Omental fat pad (tissue), 4 donors: ENCODE measurements at places on chromosomes 2 and 18.

GRCh38 chr18:74906184-74906583, 302.8 kb downstream of the PTGR3 start:
- DNase-seq, result no peak

DNA sequence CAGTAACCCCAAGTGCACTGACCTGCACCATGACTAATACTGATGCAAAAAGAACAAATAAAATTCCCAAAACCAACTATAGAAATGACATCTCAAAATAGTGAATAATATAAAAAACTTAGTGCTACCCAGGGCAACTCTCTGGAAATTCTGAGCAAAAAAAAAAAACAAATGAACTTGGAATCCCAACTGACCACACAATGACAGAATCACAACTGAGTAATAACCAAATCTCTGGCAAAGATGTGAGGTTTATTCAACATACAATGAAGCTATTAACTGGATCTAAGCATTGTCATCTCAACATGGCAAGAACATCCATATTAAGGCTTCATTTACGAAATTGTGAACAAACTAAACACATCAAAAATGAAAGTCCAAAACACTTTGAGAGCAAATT, 22.7 kb downstream of the EXOC6B start:
- no peak for DNase-seq

DNA sequence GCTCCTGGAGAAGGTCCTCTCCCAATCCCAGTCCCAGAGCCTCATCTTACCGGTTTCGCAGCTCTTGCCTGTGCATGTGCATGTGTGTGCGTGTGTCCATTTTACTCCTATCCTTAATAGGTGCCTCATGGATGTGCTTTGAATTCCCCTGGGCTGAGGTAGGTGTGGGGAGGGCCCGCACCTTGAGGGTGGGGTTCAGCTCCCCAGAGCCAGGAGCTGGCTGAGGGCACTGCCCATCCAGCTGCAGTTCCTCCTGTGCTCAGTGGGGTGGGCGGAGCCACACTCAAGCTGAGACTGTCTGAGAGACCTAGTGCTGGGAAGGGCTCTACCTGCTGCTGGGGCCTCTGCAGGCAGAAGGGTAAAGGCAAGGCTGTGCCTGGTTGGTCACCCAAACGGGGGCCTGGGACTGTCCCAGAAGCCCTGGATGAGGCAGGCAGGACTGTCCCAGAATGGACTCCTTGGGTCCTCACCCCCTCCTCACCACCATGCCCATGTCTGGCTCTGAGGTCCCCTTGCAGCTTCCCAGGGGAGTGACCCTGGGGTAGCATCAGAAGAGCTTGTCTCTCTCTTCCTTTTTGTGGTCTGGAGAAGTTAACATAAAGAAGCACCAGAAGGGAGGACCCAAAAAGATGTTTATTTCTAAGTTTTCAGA, 8.9 kb downstream of the GDF7 start:
- no peak for DNase-seq

DNA sequence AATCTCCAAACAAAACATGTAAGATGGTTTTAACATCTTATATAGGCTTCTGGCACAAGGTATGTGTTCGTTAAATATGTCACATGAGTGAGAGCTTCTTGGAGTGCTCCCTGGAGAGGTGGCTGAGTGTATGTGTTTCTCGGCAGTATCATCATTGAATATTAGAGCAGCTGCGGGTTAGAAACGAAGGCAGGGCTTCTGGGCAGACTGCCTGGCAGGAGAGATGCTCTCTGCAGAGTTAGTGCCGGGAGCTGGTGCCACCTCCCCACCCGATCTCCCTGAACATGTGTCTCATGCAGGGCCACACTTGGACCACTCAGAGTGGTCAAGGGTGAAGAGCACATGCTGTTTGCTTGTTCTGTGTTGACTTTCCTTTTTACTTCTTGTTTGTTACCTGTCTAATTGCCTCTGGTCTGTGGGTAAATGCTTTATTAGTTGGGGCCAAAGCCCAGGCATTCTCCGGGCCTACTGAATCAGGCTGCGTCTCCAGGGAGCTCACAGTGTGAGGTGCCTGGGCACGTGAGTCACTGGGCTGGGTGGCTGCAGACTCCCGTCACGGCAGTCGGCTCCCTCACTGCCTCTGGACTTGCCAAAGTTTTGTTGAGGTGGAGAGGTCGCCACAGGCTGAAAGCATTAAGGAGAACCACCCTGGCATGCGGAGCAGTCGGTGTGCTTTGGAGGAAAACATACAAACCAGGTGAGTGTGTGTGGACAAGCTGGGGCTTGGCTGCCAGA, 246.6 kb downstream of the FHOD3 start:
- no peak for DNase-seq

- DNase-seq, result no peak
These were observed 255.4 kb downstream of the EXOC6B start for GRCh38 chr2:72570413-72570812.

DNA sequence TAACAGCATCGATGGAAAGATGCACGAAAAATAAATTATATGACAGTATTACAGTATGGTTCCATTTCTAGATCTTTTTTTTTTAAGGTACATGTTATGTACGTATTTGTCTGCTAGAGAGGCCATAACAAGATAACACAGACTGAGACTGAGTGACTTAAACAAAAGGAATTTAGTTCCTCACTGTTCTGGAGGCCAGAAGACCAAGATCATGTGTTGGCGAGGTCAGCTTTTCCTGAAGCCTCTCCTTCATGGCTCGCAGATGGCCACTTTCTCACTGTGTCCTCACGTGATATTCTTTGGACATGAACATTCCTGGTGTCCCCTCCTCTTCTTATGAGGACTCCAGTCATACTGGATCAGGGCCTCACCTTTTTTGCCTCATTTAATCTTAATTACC, 177.4 kb downstream of the CAPN13 start:
- DNase-seq, result no peak

- DNase-seq, result no peak
These were observed 897.2 kb upstream of the CDH2 start for GRCh38 chr18:29074147-29074546.

DNA sequence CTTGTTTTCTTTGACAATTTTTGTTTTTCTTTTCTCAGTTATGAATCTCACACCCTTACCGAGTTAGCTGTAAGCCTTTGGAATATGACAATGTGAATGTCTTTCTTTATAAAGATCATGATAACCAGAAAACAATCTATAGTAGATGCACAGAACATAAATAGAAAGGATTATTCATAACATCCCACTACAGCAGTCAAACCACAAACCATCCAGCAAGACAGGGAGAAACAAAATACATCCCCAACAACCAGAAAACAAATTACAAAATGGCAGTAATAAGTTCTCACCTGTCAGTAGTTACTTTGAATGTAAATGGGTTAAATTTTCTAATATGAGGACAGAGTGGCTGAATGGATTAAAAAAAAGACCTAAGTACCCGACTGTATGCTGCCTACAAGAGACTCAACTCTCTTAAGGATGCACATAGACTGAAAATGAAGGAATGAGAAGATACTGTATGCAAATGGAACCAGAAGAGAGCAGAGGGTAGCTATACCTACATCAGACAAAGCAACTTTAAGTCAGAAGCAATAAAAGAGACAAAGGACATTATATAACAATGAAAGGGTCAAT, 124.6 kb downstream of the ZNF532 start:
- DNase-seq, result no peak

GRCh38 chr2:101551336-101551888, 76.5 kb upstream of the RFX8 start:
- DNase-seq, result no peak

- no peak for DNase-seq
These were observed 238.6 kb downstream of the C1D start for GRCh38 chr2:67824186-67824585.

- DNase-seq, result no peak
These were observed 53.5 kb upstream of the MAPK4 start for GRCh38 chr18:50506362-50506761.

DNA sequence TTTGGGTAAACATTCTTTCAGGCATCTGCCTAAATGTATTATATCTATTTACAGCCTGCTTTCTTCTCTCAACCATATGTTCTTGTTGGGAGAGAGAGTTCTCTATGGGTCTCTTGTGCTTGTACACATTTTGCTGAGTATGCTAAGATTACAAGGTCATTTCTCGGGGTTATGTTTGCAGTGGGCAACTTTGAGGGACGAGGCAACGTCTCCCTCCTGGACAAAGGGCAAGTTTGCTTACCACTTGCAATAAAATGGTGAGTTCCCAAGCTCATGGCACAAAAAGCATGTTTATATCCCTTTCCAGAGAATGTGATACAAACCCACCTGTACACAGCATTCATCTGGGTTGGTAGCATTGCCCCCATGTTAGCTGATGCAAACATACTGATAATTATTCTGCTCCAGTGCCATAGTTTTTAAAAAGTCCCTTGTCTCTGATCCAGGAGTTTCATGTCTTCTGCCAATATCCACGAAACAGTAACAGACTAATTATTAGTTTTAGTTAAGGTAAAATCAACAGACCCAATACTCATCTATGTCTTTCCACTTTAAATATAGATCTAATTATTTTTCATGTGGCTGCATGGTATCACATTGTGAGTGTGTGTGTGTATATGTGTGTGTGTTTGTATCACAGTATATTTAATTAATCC, 84.2 kb upstream of the MAPK4 start:
- no peak for DNase-seq

GRCh38 chr2:16478434-16479210, 187.0 kb downstream of the CYRIA start:
- no peak for DNase-seq
